Naive thymus-derived CD8-positive, alpha-beta T cell (primary cell): ENCODE measurements at places on chromosomes 5 and 9. TPM values are rescaled to one million over a fixed set of nuclear protein-coding genes. Genes with fewer than 3 reads are reported as not detected.

Gene SPINK7
- total RNA-seq = not detected

DNA sequence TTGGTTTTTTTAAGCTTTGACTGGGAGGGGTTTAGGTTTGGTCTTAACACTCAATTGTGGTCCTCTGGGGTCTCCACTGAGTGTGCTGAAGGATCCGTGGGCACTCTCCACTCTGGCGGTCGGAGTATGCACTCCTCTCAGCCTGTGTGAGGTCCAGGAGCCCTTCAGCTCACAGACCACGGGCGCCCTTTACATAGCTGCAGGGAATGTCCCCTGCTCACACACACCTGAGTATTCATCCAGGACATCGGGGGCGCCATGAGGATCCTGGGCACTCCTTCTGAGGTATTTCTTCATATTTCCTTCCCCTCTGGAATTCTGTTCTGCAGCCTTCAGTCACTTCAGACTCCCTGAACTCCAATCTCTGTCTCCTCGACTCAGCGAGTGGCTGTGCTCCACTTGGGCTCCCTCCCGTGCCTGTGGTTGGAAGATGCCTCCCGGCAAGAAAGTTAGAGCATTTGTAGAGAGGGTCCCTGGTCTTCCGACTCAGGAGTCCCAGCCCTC, 12.5 kb downstream of the TRIP13 start:
- no peak for DNase-seq

Gene GDNF
- total RNA-seq = not detected

DNA sequence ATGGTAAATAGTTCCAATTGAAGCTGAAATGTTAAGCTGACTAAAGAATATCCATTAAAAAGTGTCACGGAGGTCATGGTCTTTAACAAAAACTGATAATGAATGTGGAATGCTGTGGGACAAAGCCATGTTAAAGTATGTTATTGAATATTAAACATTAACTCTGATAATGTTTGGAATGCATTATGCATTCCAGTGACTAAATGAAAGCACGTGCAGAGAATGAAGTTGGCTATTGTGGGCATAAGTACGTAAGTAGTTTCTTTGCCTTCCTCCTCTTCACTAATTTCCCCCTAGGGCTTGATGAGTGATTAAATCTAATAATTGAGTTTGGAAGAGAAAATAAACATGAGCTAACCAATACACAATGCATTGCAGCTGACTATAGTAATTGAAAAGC, 640.4 kb upstream of the CDH10 start:
- no peak for DNase-seq

Gene LHX6
- 0.60 TPM for total RNA-seq

DNA sequence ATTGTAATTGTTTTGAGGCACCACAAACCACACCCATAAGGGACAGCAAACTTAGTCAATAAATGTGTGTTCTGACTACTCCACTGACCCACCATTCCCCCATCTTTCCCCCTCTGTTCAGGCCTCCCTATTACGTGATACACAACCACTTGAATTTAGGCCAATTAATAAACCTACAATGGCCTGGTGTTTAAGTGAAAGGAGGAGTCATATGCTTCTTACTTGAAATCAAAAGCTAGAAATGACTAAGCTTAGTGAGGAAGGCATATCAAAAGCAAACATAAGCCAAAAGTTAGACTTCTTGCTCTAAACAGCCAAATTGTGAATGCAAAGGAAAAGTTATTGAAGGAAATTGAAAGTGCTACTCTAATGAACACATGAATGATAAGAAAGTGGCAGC, 14.6 kb downstream of the ZBTB43 start:
- no peak for DNase-seq

Gene TPD52L3
- total RNA-seq = not detected

Gene TMEM215
- not detected for total RNA-seq

Gene LCN9
- not detected for total RNA-seq

DNA sequence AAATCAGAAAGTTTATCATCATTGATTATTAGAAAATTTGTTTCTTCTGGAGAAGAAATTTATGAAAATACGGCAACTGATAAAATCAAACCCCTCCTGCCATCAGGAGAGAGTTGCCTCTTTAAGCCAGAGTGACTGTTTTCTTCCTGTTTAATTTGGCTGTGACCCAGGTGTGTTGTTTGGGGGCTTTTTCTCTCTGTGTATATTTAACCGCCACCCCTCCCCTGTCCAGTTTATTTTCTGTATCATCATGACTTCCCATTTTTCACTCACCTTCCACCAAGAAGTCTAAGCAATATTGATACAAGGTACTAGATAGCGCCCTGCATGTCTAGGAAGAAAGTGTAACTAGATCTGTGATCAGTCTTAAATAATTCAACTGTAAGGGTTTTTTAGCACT, 50.1 kb downstream of the FAM78A start:
- no peak for DNase-seq

DNA sequence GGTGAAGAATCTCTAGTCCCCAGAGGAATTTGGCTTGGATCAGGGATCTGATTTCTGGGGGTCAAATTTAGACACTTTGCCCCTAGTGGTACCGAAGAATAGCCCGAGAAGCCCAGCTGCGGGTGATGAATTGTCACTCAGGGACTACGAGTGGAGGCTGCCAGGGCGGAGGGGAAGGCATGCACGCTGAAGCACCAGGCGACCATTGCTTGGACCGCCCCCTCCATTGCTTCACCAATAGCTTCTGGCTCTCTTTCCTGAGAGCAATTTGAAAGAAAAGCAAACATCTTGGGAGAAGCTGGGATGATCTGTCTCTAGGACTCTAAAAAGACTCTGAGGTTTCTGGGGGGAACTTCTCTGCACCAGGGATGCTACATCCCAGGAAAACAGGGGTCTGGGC, 137.6 kb downstream of the CRB2 start:
- no peak for DNase-seq

GRCh38 chr9:87890837-87891236, 8.2 kb downstream of the SPATA31E1 start:
- DNase-seq = no peak

DNA sequence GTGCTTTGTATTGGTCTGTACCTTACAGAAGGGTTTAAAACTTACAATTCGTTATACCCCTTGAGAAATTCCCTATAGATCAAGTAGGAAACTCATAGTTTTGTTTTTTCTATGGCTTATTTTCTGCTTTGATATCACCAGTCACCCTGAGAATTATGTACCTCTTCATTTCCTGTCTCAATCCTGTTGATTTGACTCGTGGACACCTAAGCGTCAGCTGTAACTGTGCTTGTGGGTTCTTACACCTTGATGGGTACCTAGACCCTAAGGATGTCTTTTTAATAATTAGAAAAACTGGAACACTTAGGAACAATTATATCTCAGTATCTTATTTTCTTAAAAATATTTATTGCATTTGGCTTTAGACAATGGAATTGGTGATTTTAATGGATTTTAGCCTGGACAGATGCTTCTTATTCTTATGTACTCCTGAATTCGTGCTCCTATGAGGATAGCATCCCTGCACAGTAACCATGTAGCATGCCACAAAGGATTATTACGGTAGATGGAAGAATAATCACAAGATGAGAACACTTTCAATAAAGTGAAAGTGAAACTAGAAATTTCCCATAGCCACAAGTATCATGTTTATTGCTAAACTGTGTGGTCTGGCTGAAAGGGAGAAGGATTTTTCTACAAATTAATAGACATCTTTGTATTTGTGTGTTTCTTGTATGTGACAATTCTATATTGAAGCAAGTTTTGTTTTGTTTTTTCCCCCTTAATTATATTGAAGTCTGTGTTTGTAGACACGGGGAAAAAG, 1920.3 kb upstream of the WWC1 start:
- DNase-seq = no peak

GRCh38 chr5:142411656-142412425, 87.0 kb upstream of the SPRY4 start:
- DNase-seq = no peak

GRCh38 chr9:120916588-120916987, 10.0 kb downstream of the TRAF1 start:
- DNase-seq = no peak

Gene BHMT2
- not detected for total RNA-seq

DNA sequence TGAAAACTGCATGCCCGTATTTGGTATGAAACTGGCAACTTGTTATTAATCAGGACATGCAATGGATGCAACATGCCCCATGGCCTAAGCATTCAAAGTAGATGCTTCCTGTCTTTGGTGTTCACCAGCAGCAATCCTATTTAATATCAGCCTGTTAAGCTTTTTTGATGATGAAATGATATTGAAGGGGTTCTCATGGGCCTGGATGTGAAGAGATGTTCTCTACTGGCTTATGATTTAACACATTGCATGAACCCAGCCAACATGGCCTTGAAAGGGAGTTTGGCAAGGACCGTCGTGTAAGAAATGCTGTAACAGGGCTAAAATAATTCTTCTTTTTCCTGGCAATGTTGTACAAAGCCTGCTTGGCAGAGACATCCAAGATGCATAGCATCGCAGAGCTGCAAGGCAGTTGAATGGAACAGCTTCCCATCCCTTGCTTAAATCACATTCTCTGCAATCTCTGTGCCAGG, 111.2 kb downstream of the SMARCA2 start:
- DNase-seq = no peak

GRCh38 chr5:171678646-171679045, 107.0 kb upstream of the SMIM23 start:
- DNase-seq = no peak

Gene MEGF10
- 0.22 TPM for total RNA-seq

Gene CDH10
- total RNA-seq = not detected

Gene ZNF879
- total RNA-seq = 20.3 TPM

DNA sequence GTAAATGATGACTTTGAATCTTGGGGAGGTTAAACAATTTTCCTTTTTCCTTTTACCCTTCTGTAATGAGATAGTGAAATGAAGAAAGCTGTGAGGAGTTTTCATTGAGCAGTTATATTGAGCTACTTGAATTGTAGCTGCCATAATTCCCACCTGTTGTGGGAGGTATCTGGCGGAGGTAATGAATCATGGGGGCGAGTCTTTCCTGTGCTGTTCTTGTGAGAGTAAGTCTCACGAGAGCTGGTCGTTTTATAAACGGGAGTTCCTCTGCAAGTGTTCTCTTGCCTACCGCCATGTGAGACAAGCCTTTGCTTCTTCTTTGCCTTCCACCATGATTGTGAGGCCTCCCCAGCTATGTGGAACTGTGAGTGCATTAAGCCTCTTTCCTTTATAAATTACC, 258.4 kb downstream of the FER start:
- DNase-seq = no peak

DNA sequence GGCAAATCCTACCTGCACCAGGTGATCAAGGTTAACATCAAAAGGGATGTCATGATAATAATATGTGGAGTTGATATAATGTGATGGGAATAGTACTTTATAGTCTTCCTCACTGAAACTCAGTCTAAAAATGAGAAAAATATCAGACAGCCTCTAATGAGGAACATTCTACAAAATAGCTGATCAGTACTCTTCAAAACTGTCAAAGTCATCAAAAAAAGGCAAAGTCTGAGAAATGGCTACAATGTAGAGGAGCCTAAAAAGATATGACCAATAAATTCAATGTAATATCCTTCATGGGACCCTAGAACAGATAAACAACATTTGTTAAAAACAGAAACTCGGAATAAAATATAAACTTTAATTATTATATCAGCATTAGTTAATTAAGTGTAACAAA, 95.7 kb downstream of the CEMIP2 start:
- DNase-seq = no peak

GRCh38 chr9:92762781-92763708, 1.6 kb downstream of the BICD2 start:
- DNase-seq = no peak

DNA sequence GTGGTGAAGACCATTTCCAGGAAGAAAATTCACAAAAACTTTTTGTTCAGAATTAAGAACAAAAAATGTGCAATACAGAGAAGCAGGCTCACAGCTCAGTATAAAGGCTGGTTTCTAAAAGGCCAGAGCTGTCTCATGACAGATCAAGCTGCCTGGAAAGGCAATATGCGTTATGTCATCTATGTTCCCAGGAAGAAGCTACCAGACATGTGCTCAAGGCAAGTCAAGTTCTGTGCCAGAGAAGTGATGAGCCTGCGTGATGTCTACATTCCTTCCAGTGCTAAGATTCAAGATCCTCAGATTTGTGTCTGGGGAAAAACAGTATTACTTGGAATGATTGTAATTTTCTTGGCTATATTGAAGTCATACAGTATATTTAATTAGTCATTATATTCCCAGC, 104.3 kb downstream of the PDE4D start:
- DNase-seq = no peak

DNA sequence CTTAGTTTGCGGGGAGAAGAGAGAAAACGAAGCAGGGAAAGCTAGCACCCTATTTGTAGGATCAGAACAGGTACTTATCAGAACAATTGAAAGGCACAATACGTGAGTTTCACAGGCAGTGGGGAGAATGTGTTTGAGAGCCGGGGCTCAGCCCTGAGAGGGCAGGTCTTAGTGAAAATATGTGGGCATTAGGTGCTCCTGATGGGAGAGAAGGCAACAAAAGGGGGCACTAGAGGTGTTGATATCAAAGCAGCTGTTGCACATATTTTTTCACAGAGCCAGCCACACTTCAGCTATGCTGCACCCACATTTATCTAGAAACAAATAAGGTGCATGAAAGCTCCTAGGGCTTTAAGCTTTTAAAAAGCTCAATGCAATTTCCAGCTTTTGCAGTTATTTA, 99.7 kb upstream of the MAN2A1 start:
- DNase-seq = no peak

Gene TTC23L
- total RNA-seq = 0.94 TPM

Gene FYB1
- total RNA-seq = 579 TPM

Gene IL5
- total RNA-seq = not detected

GRCh38 chr9:110340306-110340705, 2.6 kb upstream of the TXNDC8 start:
- no peak for DNase-seq

GRCh38 chr9:14062586-14063221, 251.2 kb downstream of the NFIB start:
- no peak for DNase-seq

GRCh38 chr5:54261596-54261995, 48.8 kb downstream of the ARL15 start:
- no peak for DNase-seq

Gene RETREG1
- total RNA-seq = 78.7 TPM

GRCh38 chr5:167308466-167308865, 983.0 kb upstream of the WWC1 start:
- no peak for DNase-seq

GRCh38 chr5:41427505-41427904, 82.9 kb downstream of the PLCXD3 start:
- no peak for DNase-seq

DNA sequence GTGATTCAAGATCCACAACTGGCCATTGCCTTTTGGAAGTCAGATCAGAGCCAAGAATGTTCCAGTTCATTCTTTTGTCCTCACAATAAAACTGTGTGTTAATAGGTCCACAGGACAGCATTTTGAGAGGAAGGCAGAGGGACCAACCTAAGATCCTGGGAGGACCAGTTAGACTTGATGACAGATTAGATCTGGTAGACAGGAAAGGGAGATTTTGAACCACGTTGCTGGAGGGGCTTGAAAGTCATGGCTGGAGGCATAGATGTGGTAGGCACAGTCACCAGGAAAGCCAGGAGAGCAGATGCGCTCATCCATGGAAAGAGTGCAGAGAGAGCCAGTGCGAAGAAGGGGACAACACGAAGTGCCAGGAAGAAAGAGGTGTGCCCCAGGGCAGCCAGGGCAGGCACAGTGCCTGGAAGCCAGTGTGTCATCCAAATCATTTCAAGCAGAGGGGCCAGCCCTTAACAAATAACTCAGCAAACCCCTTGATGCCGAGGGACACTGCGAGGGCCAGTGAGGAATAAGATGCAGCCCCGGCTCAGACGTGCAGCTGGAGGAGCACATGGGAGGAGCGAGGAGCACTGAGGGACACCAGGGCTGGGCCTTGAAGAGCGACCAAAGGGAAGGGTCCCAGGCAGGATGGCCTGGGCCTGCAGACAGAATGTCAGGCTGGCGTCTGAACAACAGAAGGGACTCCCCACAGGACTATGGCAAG, 12.8 kb upstream of the SLC2A8 start:
- DNase-seq = no peak

- no peak for DNase-seq
Observed at GRCh38 chr5:82387819-82388166, 109.6 kb upstream of the RPS23 start.
